Upper lobe of left lung (tissue), 6 donors: ENCODE measurements at places on chromosomes 7 and 10. TPM values are rescaled to one million over a fixed set of nuclear protein-coding genes. Genes with fewer than 3 reads are reported as not detected.

GRCh38 chr7:71193099-71193810, 61.3 kb downstream of the GALNT17 start:
- DNase-seq, result no peak
- H3K4me3 ChIP-seq, result no peak overlapping the region
- no peaks in the 10 kb centered on the region for H3K27me3 ChIP-seq
- no peaks in the 10 kb centered on the region for H3K36me3 ChIP-seq
- no peaks in the 10 kb centered on the region for H3K4me1 ChIP-seq

- peak overlapping the region; percentile 89 for H3K4me3 ChIP-seq
- H3K27me3 ChIP-seq, result no peaks in the 10 kb centered on the region
- peak overlapping the region; percentile 100 for H3K27ac ChIP-seq
- H3K4me1 ChIP-seq, result peaks cover 32% of the 10 kb centered on the region
Observed at GRCh38 chr10:28533186-28533564, 257 bp downstream of the WAC start.

DNA sequence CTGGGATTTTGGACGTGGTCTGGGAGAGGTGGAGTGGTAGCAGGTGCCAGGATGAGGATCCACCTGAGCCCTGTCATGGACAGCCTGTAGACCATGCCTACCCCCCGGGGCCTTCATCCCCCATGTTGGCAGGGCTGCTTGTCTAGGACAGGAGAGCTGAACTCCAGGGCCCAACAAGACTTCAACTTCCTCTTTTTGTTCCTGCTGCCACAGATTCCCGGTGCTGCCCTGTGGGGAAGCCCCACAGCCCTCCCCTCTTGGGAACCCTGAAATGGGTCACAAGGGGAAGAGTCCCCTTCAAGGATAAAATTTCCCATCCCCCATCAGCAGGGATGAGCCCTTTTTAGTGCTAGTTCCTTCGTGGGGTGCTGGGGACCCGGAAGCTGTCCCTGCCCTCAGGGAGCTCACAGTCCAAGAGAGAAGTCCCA, 1.3 kb upstream of the CUEDC2 start:
- peaks cover 22% of the 10 kb centered on the region for H3K4me1 ChIP-seq
- H3K27ac ChIP-seq, result no peak overlapping the region
- H3K27me3 ChIP-seq, result no peaks in the 10 kb centered on the region
- DNase-seq, result no peak
- H3K4me3 ChIP-seq, result no peak overlapping the region
- no peaks in the 10 kb centered on the region for H3K36me3 ChIP-seq

GRCh38 chr7:31899356-31899927, 170.8 kb downstream of the PDE1C start:
- H3K27me3 ChIP-seq, result no peaks in the 10 kb centered on the region
- no peak for DNase-seq
- H3K4me3 ChIP-seq, result no peak overlapping the region
- H3K4me1 ChIP-seq, result no peaks in the 10 kb centered on the region
- no peaks in the 10 kb centered on the region for H3K36me3 ChIP-seq
- no peak overlapping the region for H3K27ac ChIP-seq

CYP3A7 gene
- 0.69 TPM for total RNA-seq

DNA sequence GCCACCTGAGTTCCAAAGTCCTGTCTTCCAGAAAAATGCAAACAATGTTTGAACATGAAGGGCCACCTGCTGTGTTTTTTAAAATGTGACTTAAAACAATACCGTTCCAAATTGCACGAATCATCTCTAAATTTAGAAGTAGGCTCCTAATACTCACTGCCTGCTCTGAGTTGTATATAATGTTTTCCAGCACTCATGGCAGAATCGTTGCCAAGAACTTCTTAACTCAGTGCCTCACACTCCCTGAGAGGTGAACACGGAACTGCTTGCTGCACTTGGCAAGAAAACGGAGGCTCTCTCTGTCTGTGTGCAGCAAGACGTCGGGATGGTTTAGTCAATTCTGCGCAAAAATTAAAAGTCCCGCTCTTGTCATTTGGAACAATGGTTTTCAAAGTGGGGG, 757.3 kb upstream of the AUTS2 start:
- DNase-seq, result no peak
- H3K4me3 ChIP-seq, result no peak overlapping the region
- no peaks in the 10 kb centered on the region for H3K36me3 ChIP-seq
- no peaks in the 10 kb centered on the region for H3K27me3 ChIP-seq
- H3K4me1 ChIP-seq, result no peaks in the 10 kb centered on the region
- H3K27ac ChIP-seq, result no peak overlapping the region

CALHM1 gene
- total RNA-seq, result not detected
